ENCODE measurements at places on chromosomes 5 and 9.

- DNase-seq = no peak
Measured at GRCh38 chr9:68750786-68751185, 45.7 kb downstream of the PIP5K1B start.

DNA sequence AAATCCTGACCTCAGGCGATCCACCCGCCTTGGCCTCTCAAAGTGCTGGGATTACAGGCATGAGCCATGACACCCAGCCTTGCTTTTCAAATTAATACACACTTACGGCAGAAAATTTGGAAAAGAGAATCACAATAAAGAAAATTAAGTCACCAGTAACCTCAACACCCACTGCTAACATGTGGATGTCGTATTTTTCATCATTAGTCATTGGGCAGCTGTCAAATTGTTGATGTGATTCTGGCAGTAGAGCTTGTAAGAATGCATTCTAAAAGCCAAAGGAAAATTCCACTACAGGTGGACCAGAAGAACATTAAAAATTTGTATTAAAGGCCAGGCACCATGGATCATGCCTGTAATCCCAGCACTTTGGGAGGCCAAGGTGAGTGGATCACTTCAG, 237.3 kb upstream of the TUT7 start:
- DNase-seq = no peak

GRCh38 chr5:8879248-8879647, 666.6 kb downstream of the SEMA5A start:
- no peak for DNase-seq

DNA sequence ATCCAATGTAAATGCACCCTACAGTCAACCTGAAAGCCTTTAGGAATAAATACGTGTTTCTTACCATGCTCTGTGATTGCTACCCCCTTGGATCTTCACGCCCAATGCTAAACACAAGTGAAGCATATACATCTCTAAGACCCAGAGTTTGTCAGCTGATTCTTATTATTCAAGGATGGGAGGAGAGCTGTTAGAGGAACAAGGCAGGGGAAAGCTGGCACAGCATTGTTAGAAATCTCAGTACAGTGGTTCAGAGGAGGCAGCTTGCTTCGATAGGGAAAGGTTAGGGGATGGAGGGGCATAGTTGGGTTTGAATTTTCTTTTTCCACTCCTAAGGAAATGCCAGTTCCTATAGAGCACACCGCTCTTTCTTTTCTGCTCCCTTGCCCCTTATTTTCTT, 16.7 kb upstream of the TAF11L2 start:
- DNase-seq = no peak

DNA sequence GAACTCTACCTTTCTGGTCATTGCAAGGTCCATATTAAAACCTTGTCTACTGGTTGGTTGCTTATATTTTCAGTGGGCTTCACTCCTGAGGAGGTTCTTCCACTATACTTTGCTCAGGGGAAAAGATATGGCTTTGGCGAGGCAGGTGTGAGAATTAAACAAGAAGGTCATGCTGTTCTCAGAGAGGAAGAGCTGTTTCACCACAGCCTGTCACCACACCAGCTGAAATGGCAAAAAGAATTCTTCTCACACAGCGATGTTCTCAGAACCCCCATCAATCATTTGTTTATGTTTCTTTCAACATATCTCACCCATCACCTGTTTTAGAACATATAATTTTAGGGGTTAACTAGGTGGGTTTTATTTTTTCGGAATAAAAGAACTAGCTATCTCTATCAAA, 38.6 kb downstream of the CAPSL start:
- DNase-seq = no peak

GRCh38 chr5:147081311-147081764, 153.5 kb upstream of the STK32A start:
- DNase-seq = peak; percentile 40

DNA sequence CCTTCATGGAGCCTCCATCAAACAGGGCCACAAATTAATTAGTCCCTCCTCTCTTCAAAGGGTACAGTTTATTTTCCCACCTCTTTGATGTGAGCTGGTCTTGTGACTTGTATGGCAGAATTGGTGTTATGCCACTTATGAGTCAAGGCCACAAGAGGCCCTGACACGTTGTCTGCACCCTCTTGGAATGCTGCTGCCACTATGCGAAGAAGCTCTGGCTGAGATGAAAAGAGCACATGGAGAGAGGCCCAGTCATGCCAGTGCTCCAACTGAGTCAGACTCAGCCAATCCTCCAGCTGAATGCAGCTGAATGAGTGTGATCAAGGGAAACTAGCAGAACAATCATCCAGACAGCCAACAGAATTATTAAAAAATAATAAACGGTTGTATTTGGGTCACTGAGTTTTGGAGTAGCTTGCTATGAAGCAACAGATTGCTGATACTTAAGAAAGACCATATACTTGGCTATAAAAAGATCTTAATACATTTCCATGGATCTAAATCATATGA, 128.3 kb downstream of the MARCHF11 start:
- DNase-seq = no peak

DNA sequence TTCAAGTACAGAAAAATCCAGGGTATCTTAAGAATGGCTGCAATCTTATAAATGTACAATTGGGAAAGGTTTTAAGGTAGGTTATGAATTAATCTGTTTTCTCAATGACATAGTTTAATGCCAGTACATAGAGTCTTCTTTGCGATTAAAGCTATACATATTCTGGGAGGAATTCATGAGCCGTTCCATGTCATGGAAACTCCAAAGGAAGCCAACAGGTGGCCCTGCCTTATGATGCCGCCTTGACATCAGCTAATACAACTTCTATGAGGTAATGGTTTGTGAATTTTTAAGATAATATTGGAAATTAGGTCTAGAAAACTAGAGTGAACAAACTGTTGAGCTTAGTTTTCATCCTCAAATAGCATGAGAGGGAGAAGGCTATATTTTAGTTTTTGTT, 713.4 kb downstream of the EFNA5 start:
- DNase-seq = no peak

DNA sequence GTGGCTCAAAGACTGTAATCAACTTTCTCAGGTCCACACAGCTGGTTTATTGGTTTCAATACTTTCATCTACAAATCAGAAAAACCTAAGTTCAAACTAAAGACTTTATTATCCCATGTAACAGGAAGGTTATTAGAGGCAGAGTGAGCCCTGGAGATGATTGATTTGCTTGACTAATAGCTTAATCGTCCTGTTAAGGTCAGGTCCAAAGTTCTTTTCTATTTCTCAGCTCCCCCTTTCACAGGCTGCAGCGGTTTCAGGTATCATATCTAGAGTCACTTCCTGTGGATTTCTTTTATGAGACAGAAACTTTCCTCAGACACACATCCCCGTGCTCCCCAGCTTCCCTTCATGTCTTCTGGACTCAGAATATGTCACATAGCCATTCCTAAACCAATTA, 166.4 kb downstream of the PRELID2 start:
- DNase-seq = no peak

GRCh38 chr5:163658702-163659567, 153.5 kb downstream of the MAT2B start:
- no peak for DNase-seq

- no peak for DNase-seq
Measured at GRCh38 chr9:93268551-93269314, 84.8 kb downstream of the WNK2 start.

GRCh38 chr5:68283766-68284165, 68.2 kb downstream of the PIK3R1 start:
- DNase-seq = no peak

DNA sequence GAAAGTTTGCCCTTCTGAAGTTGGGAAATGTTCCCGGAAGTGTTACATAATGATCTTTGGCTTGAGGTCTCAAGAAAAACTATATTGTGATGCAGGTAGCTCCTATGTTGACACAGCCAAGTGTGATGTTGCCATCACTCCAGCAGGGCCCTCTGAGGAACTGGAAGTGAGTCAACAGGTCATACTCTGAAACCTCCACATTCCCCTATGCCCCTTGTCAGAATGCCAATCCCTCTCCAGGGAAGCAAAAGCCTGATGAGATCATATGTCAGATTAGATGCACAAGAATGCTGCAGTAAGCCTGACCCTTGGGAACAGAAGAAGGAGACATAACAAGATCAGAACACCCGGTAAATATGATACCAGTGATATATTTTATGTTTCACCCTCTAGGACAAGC, 66.8 kb upstream of the ITGA2 start:
- no peak for DNase-seq

- DNase-seq = peak; percentile 26
Measured at GRCh38 chr9:89684912-89685636, 80.3 kb downstream of the GADD45G start.

GRCh38 chr5:60339691-60340201, 360.2 kb downstream of the DEPDC1B start:
- DNase-seq = no peak

DNA sequence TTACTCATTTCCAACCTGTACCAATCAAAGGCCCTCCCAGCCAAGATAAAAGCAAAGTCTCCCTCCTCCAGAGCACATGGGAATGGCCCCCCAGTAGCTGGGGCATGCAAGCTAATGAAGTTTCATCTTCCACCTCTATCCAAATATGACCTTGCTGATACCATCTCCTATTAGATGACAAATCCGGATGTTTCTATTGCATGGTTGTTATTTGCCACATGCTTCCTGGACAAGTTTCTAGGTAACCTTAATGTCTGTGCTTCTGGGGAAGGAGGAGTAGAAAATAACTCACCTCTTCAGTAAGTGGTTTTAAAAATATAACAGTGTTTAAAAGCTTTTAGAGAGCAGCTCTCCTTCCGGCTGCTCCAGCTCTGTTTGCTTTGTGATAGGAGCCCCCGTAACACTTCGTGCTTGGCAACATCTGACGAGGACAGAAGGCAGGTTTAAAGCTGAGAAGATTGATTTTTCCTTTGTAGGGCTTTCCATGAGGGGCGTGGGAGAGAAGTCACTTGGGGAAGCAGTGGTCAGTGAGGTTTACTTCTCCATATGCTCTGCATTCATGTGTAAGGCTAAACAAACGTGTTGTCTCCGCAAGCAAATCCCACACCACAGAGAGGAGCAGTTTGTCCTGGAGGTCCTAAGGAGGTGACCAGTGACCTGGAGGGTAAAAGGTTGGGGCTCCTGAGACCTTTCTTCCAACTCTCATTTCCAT, 40.3 kb upstream of the GLRX start:
- DNase-seq = no peak

DNA sequence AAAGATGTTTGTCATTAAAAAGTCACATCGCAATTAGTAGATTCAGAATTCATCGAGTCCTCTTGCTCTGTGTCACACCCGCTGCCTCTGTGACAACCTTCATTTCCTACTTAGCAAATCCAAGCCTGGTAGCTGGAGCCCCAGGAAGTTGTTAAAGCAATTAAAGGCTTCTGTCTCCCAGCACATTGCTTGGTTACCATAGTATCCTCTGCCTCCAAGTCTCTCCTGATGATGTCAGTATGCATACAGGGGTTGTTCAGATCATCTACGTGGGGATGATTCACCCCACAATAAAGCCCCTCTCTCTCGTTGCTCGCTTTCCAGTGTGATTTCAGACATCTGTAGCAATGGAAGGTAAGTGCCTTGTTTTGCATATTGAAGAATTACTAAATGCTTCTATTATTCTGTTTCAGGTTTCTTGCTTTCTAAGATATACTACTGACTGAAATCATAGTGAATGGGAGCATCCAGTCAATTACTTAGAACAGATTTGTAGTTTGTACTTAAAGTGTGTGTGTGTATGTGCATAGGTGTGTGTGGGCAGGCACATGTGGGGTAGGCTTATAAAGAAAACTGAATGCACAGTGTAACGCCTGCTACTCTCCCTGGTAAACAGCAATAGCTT, 52.9 kb downstream of the PAM start:
- DNase-seq = no peak

- DNase-seq = no peak
Measured at GRCh38 chr5:15574806-15575325, 74.9 kb downstream of the FBXL7 start.

GRCh38 chr5:40385544-40385943, 294.2 kb upstream of the PTGER4 start:
- no peak for DNase-seq

DNA sequence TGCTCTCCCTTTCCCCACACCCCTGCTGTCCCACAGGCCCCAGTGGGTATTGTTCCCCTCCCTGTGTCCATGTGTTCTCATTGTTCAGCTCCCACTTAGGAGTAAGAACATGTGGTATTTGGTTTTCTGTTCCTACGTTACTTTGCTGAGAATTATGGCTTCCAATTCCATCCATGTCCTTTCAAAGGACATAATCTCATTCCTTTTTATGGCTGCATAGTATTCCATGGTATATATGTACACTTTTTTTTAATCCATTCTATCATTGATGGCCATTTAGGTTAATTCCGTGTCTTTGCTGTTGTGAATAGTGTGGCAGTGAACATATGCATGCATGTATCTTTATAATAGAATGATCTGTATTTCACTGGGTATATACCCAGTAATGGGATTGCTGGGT, 25.6 kb downstream of the FER start:
- DNase-seq = no peak

DNA sequence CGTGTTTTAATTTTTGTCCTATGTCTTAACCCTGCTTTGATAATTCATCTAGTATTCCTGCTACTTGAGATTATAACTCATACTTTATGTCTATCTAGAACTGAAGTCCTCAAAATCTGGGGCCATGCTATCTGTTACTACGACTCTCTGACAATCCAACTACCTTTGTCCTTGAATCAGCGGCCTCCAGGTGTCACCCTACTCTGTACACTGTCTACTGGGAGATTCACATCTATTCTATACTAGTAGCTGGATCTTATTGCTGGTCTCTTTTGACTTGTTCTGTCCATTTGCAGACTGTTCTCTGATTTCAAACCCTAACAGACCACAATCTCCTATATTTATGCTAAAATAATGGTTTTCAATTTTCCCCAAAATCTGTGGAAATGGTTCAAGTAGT, 225.5 kb upstream of the ELAVL2 start:
- no peak for DNase-seq

GRCh38 chr9:134222018-134222573, 57.7 kb upstream of the RNU6ATAC start:
- no peak for DNase-seq

DNA sequence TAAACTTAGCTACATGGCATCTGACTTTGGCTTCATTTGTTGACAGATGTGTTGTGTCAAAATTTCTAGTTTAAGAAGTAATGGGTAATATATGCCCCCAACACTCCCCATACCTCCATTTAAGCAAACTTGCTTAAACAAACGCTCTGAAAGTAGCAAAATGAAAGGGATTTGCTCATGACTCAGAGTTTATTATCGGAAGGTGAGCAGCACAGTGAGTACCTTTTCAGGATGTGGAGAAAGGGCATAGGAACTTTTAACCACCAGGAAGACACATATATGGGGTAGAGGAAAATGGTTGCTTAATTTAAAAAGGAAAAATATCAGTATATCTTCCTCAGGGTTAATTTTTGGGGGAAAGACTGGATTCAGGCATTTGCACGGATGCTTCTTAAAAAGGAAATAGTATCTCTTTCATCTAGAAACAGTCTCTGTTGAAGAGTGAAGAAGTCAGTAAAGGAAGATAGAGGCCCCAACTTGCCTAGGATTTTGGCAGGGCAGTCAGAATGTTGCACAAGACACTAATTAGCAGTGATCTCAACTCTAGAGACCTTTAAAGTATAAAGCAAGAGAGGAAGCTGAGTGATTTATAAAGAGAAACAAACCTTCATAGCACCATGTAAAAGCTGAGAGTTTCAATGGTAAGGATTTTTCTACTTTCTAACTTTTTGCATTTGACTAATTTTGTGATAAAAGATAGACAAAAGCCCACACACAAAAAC, 155.1 kb downstream of the TRIO start:
- DNase-seq = no peak

GRCh38 chr5:133240425-133241091, 188.7 kb downstream of the HSPA4 start:
- no peak for DNase-seq

Measured in substantia nigra (tissue), 51 donors.